CD4-positive, alpha-beta T cell (primary cell): ENCODE measurements at places on chromosomes 12 and 14.

- no peak for DNase-seq
These were observed 429.4 kb downstream of the PCNX1 start for GRCh38 chr14:71336489-71337192.

- no peak for DNase-seq
These were observed 230.4 kb downstream of the TRHDE start for GRCh38 chr12:72502546-72502945.

DNA sequence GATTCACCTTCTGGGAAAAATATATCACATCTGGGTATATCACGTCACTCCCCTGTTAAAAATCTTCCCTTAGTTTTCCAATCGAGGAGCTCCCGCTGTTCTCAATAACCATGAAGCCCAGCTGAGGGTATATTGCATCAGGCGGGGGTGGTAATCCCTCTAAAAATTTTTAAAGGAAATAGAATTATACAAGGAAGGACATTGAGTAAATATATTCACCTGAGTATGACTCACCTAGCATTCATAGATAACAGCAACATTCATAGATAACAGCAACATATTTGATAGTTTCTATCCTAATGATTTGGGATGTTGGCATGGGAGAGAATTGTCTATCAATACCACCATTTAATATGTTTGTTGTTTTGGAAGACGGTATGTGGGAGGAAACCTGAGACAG, 473.6 kb downstream of the RMST start:
- no peak for DNase-seq

- DNase-seq = no peak
These were observed 439.8 kb upstream of the OR4E1 start for GRCh38 chr14:22113401-22113800.
